NCI-H1930 (cell line): ENCODE measurements at places on chromosomes 7 and 10.

DNA sequence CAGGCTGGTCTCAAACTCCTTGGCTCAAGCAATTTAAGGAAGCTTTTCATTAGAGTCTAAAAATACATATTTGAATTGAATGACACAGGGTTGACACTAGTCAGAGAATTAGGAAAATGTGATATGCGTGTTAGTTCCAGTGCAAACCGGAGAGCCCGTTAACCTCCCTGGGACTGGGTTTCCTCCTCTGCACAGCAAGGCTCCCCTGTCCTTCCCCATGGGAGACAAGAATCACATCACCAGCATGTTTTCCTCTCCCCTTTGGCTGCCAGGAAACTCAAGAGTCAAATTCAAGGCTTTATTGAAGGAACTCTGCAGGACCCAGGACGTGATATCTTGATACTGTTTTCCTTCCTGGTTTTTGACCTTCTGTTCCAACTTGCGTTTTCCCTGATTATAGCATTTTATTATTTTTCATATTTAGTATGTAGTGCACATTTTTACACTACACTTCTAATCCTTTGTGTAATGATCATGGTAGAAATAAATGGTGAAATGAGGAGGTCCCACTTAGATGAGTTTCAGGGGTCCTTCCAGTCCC, 24.9 kb downstream of the GSTO2 start:
- no peak for DNase-seq

DNA sequence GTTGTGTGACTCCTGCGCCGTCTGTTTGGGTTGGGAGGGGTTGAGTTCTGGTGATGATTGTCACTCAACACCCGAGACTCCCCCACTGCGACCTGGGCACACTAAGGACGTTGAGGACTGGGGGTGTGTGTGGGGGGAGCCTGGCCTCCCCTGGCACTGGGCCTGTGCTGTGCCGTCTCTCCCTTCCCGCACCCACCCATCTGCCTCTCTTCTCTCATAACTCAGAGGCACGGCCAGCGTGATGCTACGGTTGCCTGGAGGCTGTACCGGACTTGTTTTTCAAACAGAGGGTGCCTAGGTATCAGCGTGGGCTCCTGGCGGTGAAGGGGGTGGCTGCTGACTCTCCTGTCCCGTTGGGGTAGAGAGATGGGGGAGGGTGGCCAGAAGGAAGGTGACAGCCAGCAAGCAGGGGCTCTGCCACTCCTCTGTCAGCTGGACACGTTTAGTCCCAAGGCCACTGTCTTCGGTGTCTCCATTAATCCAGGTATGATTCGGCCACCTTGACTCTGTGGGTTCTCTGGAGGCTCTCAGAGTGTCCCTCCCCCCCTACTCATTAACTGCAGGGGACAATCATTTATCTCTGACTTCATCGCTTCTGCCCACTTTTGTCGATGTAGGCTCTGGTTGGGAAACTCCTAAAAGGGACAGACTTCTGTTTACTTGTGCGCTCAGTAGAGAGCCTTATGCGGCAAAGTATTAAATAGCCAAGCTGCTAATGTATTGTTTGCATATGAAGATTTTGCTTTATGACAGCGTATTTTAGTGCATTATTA, 56.5 kb upstream of the PFKFB3 start:
- DNase-seq: no peak

DNA sequence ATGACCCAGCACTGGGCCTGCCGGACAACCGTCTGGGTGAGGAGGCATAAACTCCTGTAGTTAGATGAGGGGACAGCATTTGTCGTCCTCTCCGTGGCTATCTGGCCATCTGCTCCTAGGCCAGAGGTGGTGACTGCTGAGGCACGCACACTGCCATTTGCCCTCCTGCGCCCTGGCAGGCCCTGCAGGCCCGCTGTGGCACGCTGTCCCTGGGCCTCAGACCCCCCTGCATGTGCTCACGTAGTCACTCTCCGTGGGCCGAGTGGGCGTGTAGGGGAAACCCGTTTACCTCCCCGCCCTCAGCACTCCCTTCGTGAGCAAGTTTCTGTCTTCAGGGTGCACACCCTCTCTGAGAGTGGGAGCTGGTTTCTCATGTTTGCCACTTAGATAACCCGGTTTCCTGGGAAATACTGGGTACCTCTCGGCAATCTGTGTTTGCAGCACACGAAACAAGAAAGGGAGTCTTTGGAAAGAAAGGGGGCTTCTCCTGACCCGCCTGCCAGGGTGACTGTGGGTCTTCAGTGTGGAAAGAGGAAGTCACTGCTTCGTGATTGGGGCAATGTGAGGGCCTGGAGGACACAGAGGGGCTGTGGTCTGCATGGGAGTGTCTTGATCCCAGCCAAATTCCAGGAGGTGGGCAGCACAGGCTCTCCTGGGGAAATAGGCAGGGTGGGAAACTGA, 10.8 kb downstream of the ADAMTS14 start:
- no peak for DNase-seq

DNA sequence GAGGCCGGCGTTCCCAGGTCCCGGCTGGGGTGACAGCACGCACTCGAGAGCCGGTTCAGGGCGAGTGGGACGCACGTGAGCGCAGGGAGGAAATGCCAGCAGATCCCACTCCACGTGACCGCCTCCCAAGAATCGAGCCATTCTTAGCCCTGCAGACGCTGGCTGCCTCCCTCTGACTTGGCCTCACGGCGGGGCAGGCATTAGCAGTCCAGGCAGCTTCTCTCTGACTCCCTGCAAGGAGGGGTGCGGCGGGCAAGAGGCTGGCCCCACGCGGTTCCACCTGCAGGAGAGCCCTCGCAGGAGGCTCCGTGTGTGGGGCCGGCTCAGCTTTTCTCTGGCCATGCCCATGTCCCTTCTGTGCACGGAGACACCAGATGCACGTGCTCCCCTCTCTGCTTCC, 10.1 kb downstream of the GPR146 start:
- DNase-seq: no peak

- no peak for DNase-seq
Observed at GRCh38 chr10:24439935-24440334, 231.0 kb downstream of the KIAA1217 start.
